ENCODE measurements at places on chromosomes 3 and 15.

GRCh38 chr3:156787001-156787400 lies 39.2 kb upstream of the LEKR1 start:
- no peak for DNase-seq

GRCh38 chr3:53254509-53255422 lies 1.1 kb downstream of the TKT start:
- DNase-seq: peak; percentile 83

- DNase-seq: no peak
Observed at GRCh38 chr3:195015021-195015420, 255.9 kb downstream of the XXYLT1 start.

GRCh38 chr15:73633991-73634495 lies 854 bp upstream of the NPTN start:
- no peak for DNase-seq

DNA sequence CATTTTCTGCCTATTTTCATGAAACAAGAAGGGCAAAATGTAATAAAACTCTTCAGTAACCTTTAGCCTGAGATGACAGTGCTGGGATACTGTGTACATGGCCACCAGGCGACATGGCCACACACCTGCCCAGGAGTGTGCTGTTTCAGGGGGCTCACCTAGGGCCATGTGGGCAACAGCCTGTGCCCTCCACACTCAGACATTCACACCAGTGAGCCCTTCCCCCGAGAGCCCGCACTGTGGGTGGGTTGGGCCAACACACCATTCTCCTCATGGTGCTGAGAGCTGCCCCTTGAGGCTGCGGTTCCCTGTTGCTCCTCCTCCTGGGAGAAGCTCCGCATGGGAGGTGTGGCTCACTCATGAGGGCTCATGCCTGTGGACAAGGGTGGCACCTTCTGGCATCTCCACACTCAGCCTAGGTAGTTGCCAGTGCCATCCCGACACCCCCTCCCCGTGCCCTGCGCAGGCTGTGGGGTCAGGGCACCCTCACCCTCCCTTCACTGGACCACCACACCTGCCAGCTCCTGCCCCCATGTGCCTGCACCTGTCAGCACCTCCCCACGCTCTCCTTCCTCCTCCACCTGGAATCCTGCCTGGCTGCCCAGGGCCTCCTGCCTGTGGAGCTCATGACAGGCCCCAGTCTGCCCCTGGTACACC lies 19.7 kb downstream of the OCA2 start:
- DNase-seq: no peak

- DNase-seq: no peak
Observed at GRCh38 chr15:45089712-45090373, 24.1 kb downstream of the DUOX2 start.

GRCh38 chr3:71244826-71245488 lies 338.6 kb downstream of the FOXP1 start:
- no peak for DNase-seq

- no peak for DNase-seq
Observed at GRCh38 chr15:67922971-67923945, 83.4 kb upstream of the RNU6-1 start.

GRCh38 chr3:55162031-55162795 lies 234.4 kb upstream of the LRTM1 start:
- no peak for DNase-seq

DNA sequence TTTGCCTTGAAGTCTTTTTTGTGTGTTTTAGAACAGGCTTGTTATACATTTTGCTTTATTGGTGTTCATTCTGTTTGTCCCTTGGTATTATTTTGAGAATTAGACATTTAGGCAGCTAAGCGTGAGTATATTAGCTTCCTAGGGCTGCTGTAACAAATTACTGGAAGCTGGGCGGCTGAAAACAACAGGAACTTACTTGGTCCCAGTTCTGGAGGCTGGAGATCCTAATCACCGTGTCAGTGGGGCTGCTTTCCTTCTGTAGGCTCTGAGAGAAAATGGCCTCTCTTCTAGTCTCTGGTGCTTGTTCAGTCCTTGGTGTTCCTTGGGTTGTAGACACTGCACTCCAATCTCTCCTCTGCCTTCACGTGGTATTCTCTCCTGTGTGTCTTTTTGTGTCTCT lies 142.3 kb downstream of the KLHL25 start:
- DNase-seq: no peak

DNA sequence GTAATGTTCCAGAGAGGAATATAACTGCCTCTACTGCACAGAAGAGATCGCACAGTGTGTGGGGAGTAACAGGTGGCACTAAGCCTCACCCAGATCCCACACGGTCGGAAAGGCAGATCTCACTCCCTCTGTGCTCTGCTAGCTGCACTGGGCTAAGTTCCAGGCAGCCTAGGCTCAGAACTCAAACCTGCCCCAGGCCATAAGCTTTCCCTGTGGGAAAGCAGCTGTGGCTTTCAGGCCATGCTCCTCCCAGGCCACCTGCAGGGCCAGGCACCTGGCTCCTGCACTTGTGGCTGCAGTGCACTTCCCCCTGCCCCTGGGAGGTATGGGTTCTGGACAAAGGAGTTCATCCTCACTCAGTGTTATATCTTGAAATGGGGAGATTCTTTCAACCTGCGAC lies 27.5 kb downstream of the PCCB start:
- peak; percentile 80 for DNase-seq

GRCh38 chr3:153956613-153957012 lies 164.6 kb upstream of the ARHGEF26 start:
- no peak for DNase-seq

DNA sequence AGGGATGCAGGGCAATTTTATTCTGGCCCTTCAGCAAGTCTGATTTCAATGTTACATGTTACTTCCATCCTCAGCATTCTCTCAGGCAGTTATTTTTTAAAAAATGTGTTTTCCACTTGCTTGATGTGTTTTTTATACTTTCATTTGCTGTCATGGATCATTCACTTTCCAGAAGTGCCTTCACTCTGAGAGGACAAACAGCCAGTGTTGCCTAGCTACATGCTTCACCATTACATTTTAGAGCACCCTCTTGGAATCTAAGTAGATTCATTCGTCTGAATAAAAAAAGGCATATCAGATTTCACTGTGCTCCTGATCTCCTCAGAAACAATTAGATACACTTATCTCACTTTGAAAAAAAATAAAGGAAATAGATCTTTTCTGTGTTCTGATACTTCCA lies 93.6 kb upstream of the POU1F1 start:
- DNase-seq: no peak

DNA sequence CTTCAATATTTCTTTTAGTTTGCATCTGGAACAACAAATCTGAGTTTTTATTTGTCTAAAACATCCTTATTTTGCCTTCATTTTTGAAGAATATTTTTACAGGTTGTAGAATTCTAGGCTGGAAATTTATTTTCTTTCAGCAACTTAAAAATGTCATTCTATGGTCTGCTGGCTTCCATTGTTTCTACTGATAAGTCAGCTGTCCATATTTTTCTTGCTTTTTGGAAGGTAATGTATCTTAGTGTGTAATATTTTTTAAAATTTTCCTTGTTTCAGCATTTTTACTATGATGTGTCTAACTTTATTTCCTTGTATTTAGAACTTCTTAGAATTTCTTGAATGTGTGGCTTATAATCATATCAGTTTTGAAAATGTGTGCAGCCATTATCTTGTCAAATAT lies 37.0 kb downstream of the SEMA6D start:
- no peak for DNase-seq

DNA sequence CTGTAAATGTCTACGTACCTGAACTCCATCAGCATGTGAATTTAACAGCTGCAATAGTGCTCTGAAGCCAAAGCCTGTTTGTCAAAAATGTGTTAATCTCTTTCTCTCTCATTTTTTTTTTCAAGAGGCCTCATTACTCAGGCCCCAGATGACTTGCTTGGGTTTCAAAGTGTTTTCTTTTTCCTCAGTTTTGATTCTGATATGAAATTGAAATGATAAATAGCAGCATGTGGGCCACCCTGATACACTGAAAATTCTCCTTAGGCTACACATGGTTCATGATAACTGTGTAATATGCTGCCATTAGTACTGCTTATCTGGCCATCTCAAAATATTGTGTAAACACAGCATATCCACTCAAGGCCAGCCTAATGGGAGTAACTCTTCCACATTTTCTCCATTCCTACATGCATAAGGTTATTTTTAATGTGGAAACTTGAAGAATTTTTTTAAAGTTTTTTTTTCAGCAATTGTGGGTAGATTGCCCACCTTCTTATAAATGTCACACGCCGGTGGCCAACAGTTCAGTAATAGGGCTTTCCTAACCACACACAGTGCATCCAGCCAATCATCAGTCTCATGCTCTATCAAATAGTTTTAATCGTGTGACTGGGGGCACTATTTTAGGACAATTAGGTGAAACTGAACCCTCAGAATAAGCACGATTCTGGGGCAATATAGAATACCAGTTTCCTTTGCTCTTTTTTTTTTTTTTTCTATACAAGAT lies 13.1 kb upstream of the DENND4A start:
- DNase-seq: no peak

DNA sequence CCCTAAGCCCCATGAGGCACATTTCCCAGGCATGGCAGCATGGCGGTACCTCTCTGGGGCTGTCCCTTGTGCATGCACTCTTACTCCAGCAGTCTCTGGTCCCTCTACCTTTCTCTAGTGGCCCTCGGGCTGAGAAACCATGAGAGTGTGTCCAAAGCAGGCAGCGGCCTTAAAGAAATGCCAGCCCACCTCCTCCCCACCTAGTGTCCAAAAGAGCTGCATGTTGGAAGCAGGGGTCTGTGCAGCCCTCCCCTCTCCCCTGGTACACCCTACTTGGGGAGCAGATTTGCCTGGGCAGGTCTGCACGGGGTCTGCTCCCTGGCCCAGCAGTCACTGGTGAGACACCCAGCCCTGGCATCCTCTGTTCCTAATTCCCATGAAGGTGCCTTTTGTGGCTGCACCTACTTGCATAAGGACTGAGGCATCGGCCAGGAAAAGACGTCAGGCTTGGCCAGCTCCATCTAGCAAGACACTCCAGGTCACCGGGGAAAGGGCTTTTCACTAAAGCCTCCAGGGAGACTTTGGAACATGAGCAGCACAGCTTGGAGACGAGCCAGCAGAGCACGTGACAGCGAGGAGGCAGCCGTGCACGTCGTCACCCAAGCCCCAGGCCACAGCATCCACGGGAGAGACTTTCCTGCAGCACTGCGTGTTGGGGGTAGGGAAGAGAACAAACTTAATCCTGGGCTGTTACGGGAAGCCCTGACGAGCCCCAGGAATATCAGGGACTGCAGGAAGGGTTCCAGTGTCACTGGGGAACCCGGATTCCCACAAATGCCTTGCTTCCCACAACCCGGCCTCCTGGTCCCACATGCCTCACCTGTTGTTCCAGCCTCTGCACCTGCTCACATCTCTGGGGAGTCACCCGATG lies 38.8 kb downstream of the TM2D3 start:
- peak; percentile 24 for DNase-seq

DNA sequence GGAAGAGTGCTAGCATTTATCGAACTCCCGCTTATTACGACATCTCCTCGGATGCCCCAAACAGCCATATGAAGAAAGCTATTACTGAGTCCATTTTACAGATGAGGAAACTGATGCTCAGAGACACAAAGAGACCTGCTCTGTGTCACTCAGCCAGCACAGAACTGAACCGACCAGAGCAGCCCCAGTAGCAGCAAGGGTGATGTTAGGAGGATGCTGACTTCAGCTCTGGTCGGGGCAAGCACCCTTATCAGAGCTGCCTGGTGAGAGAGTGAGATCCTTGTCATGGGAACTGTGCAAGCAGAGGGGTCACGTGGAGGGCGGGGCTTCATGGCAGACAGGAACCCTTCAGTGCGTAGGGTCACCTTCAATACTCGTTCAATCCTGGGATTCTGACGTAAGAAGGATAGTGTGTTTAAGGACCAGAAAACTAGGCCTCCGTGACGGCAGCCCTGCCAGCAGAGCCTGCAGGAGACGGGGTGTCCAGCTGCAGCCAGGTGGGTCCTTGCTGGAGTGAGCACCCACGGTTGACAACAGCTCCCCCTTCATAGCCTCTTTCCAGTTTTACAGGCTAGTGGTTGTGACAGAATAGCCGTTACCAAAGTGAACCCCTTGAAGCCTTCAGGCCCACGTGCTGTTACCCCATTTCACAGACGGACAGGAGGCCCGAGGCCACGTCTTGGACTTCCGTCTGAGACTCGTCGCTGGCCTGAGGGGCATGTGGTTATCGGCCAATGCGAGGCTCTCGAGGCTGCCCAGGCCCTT lies 12.0 kb upstream of the IQSEC1 start:
- no peak for DNase-seq

- DNase-seq: no peak
Observed at GRCh38 chr15:50143255-50143860, 24.3 kb upstream of the ATP8B4 start.

DNA sequence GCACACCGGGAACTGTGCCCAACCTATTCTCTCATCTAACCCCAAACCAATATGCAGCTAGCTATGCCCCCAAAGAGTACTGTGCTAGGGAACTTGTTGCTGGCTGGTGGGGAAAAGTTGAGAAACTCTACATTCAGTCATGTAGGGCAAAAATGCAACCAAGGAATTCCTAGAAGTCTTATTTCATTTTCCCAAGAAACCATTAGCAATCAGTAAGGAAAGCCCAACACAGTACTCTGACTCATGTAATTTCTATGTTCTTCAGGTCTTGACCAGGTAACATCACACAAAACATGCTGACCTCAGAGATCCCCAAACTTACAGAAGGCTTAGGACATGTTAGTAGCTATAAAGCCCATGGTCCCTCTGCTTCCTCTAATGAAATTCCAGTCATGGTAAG lies 52.1 kb downstream of the TASOR start:
- DNase-seq: no peak
